ENCODE measurements at places on chromosomes 5 and 9.
A peak's percentile ranks its signal among the peaks of the same experiment; 100 is the strongest.

- no peak for DNase-seq
Observed at GRCh38 chr9:97438257-97438656, 26.4 kb downstream of the TDRD7 start.

GRCh38 chr9:96604004-96604319 lies 15.7 kb downstream of the CDC14B start:
- DNase-seq: no peak

DNA sequence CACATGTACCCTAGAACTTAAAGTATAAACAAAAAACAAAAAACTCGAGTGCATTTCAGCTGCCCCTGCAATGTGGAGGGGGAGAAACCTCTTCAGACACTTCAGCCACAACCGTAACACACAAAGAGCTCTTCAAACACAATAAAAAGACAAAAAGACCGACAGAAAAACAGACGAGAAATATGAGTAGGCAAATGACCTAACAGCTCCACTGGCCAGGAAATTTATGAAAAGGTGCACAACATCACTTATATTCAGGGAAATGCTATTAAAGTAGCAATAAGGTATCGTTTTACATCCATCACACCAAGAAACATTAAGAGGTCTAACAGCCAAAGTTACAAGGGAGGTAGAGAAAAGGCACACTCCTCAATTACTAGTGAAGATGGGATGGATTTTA lies 6.2 kb downstream of the ZBED3 start:
- DNase-seq: no peak

DNA sequence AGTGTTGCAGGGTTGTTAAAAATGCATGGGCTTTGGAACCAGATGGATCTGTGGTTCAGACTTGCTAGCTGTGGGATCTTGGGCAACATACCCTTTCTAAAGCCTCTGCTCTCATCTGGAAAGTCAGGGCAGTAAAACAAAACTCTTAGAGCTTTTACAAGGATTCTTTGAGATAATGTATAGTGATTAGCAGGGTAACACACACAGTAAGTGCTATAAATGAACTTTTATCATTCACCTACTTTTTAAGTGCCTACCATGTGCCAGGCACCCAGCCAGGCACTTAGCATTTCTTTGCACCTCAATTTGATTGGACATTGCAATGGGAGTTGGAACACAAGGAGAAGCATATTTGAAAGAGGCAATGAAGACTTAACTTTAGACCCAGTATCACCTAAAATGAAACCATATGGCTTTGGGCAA lies 208.6 kb upstream of the PAPPA start:
- no peak for DNase-seq

DNA sequence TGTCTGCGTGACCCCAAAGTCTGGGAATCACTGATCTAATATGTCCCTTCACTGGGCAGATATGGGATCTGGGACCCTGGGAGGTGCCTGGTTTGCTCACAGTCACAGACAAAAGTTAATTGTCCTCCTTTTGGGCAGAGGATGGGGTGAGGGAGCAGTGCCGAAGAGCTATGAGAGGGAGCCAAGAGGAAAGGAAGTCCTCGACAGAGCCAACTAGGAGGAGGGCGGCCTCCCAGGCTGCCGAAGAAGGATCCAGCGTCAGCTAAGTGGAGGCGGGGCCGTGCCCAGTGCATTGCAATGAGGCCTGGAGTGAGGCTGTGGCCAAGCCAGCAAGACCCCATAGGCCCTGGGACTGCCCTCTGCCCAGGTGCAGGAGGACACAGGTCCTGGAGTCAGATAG lies 11.4 kb downstream of the AIF1L start:
- no peak for DNase-seq

DNA sequence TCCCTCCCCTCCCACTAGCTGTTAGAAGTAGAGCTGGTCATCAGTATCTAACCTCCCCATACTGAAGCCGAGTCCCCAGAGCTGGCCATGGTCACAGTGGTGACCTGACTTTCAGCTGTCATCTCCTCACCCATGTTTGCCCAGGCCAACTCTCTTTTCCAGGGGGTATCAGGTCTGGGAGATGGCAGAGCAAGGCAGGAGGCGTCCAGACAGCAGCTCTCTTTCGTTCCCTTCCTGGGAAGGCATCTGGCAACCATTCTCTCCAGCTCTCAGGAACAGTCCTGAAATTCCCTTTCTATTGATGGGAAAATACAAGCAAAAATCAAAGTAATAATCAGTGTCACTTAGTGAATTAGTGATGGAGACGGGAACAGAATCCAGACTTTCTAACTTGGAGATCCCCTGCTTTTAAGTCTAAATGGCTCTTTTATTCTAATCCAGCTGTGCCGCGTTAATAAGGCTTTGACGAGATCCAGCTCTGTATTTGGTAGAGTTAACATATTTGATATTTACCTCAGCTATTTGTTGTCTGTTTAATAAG lies 21.3 kb upstream of the AOPEP start:
- no peak for DNase-seq

- DNase-seq: peak; percentile 80
Observed at GRCh38 chr5:2207416-2208238, 324.9 kb upstream of the IRX4 start.

GRCh38 chr5:173144200-173145176 lies at the start of gene BNIP1:
Gene BNIP1 (plus strand): TSS chr5:173144531. CDS start chr5:173144546, 15 bp downstream.
- peak; percentile 87 for DNase-seq

- no peak for DNase-seq
Observed at GRCh38 chr9:129879103-129879699, 43.9 kb downstream of the USP20 start.

DNA sequence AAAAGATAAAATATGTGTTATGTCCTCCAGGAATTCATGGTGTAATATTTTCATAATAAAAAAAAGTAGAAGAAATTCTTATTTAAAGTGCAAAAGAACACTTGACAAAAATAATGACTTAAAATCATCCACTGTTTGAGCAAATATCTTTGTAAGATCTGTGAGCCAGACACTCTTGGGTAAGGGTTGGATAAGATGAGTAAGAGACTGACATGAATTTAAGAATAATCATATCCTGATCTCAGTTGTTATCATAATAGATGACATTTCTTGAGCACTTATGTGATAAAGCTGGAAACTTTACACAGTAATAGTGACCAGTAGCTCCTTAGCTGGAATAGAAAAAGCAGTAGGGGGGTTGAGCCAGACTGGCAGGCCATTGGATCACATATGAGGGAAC lies 40.0 kb upstream of the ADRB2 start:
- DNase-seq: no peak

- no peak for DNase-seq
Observed at GRCh38 chr9:92189782-92190535, 74.7 kb upstream of the SPTLC1 start.

DNA sequence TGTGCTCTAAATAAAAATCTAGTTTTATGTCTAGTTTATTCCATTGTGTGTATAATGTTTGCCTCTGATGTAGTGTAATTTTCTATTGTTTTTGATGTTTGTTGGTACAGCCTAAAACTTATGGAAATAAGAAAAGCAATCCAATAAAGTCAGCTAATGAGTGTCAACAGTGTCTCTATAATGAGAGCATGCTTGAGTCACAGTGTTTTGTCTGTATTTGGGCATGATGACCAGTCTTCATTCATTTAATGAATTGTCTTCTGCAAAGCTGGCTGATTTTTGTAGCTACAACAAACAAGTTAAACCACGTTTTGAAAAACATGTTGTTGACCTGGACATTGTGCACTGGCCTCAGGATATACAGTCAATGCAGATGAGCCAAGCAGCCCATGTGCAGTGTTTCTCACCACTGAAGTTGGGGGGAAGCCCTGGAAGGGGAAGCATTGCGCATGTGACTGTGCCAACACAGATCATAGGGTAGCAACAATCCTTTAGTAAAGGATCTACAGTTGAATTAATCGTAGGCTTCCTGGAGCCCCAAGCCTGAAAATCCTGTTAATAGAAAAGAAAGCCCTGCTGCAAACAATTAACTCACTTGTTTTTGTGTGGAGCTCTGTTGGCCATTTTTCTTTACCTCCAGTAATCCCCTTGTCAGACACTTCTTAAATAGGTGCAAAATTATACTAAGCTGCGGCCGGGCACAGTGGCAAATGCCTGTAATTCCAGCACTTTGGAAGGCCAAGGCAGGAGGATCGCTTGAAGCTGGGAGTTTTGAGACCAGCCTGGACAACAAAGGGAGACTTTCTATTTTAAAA lies 88.0 kb downstream of the INIP start:
- no peak for DNase-seq

DNA sequence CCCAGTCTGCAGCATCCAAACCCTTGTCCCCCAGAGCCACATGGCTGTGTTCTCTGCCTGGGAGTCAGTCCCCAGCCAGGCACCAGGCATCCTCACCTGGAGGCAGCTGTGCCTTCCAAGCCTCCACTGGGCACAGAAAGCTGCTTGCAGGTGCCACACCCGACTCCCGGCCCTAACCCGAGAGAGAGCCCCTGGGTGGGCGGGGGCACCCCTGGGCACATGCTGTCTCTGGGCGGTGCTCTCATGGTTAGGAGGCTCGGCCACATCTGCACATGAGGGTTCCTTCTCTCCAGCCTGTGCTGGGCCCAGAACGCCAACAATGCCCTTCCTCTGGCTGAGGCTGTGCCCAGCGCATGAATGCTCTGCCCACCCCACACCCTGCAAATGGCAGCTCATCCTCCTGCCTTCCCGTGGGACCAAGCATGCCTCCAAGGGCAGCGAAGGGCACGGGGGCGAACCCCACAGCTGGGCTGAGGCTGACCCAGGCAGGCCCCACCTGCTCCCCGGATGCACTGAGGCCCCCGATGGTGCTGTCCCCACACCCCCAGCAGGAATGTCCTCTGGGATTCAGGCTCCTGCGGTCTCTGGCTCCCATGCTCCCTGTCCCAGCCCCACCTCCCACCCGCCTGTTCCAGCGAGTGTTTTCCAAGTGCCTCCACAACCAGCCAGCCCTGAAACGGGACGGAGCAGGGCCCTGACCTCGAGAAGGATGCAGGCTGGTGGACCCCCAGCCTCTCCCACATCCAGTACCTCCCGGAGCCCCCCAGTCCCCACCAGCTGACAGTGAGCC lies 22.5 kb upstream of the CAMSAP1 start:
- no peak for DNase-seq
